ENCODE measurements at places on chromosomes 11 and 22.

- DNase-seq: no peak
Measured at GRCh38 chr11:43895601-43896000, 15.0 kb downstream of the ALKBH3 start.

DNA sequence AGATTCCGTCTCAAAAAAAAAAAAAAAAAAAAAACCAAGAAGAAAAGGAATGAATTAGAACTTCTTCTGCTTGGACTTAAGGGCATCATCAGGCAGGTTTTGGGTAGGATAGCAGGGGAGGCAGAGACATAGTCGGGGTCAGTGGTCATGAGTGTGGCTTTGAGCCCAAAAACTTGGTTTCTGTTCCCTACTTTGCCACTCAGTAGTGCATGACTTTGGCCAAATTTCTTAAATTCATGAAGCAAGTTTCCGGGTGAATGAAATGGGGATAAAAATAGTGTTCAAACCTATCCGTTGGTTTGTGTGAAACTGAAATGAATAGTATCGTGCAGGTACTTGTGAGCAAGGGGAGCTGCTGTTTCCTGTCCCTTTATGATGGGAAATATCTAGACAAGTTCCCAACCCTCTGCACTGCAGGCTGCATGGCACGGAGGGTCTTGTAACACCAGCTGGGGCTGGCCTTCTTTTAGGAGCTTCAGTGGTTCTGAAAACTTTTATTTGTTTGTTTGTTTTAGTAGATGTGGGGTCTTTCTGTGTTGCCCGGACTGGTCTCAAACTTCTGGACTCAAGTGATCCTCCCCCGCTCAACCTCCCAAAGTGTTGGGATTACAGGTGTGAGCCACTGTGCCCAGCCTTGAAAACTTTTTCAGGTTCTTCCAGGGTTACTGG, 18.4 kb downstream of the NEAT1 start:
- no peak for DNase-seq

GRCh38 chr11:134786636-134787035, 374.6 kb upstream of the B3GAT1 start:
- no peak for DNase-seq

DNA sequence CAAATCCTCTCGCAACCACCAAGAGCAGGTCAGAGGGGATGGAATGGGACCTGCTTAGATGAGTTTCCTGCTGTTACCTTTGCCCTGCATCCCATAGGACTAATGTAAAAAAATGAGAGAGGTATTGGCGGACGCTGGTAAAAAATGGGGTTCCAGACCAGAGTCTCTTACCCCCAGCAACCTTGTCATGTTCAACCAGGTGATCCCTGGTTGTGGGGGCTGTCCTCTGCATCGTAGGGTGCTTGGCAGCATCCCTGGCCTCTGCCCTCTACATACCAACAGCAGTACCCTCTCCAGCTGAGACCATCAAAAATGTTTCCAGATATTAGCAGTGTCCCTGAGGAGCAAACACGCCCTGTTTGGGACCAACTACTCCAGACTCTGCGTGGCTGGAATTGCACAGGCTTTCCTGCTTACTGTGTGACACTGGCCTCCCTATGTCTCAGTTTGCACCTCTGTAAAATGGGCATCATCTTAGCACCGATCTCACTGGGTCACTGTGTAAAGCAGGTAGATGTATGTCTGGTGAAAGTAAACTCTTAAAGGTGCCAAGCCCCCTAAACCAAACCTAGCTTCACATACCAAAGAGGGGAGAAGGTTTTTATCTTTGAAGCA, 1.5 kb downstream of the APOL6 start:
- no peak for DNase-seq

DNA sequence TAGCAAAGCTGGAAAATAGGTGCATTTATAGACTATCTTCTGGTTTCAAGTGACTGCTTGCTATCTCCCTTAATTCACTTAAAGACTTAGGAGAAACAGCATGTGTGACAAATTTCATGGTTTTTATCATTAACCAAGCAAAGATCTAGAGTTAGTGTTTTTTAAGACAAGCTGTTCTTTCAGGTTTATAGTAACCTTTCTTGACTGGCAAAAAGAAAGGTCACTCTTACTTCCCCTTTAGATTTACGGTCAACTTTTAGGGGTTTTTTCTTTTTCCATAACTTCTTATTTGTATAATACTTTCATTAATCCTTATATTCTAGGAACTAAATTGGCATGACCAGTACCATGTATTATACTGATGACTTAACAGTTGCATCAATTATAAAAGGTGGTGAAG, 46.6 kb downstream of the KDM2A start:
- DNase-seq: no peak

- DNase-seq: no peak
Measured at GRCh38 chr22:37632174-37633088, 7.0 kb upstream of the SH3BP1 start.

DNA sequence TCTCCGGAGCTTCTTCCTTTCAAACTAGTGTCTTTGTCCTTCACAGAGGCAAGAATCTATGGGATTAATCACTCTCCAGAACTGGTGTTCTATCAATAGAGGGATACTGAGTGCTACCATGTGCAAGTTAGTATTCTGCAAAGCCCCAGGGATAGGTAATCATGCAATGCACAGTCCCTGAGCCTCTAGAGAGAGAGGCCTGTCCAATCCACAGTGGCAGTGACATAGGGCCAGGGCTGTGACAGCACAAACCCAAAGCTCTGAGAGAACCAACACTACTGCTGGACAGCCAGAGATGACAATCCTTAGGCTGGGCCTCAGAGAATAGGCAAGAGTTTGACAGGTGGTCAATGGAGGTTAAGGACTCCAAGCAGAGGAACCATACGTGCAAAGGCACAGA, 66.8 kb upstream of the USP47 start:
- no peak for DNase-seq

DNA sequence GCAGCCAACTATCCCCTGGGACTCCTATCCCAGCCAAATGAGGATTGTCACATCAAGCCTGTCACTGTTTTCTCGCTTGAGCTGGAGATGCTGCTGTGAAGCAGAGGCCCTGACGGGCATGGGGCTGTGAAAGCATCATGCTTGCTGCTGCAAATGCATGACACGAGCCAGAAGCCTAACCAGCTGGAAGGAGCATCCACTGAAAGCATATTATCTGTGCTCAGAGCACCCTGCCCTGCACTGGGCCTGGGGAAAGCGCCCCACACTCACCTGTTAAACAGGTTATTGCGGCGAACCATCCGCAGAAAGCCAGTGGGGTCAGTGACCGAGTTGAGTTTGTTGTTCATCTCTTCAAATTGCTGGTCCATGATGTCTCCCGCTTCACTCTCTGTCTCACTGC, 110.9 kb upstream of the PITPNB start:
- no peak for DNase-seq

DNA sequence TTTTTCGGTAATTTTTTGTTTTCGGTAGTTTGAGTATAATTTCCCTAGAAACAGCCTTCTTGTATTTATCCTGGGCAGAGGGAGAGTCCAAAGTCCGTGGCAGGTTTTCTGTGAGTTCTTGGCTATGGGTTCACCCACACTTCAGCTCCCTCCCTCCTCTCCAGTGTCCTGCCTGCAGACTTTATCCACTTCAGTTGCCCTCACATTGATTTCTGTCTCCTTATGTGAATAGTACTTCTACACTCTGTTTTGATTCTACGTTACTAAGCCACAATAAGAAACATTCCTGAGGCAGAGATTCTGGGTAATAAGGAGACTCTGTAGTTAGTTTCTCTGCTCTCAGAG, 868.6 kb downstream of the METTL15 start:
- no peak for DNase-seq

DNA sequence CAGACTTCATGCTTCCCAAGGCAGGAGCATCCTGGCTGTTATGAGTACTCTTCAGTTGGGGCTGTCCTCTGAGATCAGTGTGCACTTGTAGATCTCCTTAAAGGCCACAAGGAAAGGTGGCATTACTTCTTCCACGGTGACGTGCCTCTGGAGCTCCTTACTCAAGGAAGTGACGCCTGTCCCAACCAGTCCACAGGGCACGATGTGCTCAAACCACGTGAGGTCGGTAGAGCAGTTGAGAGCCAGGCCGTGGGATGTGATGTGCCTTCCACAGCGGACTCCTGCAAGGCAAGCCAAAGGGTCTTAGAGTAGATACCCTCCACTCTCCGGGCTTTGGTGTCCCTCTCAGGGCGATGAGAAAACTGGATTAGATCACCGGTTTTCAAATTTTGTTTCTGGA, 1.4 kb downstream of the LIPT2 start:
- DNase-seq: no peak

DNA sequence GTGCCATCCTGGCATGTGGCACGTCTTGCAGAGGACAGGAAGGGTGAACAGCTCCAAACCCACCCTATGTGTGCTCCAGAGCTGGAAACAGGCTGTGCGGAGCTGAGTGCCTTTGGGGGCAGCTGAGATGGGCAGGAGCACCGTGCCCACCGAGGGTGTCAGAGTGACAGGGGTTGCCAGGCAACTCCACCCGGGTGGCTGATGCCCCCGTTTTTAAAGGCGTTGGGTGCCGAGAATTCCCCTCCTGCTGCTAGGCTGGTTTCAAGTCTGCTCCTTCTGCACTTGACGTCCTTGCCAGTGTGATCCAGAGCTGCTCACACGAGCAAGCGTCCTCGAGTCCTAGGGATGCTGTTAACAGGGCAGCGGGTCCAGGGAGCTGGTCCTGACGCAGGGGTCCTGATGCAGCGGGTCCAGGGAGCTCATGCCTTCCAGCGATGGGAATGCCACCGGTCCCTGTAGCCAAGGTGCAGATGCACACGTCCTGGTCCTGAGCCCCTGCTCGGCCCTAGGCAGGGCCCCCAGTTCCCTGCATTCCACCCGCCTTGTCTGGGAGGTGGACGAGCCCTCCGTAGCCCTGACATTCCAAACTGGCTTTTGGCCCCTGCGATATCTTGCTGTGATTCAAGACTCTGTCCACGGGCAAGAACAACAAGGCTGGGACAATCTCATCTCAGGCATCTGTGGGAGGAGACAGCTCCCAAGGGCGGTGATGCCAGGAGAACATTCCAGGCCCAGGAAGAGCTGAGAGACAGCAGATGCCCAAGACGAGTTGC, 4.9 kb downstream of the KCNQ1 start:
- DNase-seq: no peak

DNA sequence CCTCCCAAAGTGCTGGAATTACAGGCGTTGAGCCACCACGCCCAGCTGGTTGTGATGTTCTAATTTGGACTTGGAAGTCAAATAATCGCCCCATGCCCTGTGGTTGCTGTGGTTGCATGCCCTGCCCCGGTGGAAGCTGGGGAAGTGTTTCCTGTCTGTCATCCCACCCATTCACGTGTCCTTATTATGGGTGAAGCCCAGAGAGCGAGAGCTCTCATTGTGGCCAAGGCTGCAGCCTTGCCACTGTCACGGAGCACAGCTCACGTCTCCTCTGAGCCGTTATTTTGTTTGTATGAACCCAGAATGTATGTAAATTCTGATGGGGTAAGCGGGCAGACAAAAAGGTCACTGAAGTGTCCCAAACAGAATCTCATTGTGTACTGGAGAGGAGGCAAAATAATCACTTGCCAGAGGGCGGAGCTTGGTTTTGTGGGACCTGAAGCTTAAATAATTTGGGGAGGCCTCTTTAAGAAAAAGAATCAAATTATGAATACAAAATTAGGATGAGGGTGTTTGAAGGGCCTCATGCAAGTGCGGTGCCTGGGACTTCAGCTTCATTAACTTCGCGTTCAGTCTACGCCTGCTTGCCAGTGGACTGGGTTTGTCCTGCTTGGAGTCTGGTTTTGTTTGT, 25.8 kb upstream of the TREH start:
- no peak for DNase-seq

DNA sequence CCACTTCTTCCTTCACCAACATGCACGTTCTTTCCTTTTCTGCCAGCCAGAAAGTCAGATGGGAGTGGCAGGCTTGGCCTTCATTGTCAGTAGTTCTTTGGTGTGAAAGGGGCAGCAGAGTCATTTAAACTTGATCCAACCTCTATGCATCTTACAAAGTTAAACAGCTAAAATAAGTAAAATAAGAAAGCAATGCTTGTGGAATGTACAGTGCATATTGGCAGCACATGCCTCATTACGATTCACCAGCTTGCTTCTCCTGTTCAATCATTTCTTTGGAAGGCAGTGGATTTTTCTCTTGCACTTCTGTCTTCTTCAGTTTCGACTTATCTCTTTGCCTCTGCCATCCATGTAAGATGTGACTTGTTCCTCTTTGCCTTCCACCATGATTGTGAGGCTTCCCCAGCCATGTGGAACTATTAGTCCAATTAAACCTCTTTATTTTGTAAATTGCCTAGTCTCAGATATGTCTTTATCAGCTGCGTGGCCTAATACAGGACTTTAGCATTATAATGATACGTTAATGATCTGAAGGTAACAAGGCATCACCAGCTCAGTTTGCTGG, 14.8 kb downstream of the LGALS12 start:
- no peak for DNase-seq

- no peak for DNase-seq
Measured at GRCh38 chr11:120818097-120818496, 205.8 kb upstream of the TBCEL start.

- no peak for DNase-seq
Measured at GRCh38 chr11:19816040-19816439, 103.4 kb downstream of the NAV2 start.

DNA sequence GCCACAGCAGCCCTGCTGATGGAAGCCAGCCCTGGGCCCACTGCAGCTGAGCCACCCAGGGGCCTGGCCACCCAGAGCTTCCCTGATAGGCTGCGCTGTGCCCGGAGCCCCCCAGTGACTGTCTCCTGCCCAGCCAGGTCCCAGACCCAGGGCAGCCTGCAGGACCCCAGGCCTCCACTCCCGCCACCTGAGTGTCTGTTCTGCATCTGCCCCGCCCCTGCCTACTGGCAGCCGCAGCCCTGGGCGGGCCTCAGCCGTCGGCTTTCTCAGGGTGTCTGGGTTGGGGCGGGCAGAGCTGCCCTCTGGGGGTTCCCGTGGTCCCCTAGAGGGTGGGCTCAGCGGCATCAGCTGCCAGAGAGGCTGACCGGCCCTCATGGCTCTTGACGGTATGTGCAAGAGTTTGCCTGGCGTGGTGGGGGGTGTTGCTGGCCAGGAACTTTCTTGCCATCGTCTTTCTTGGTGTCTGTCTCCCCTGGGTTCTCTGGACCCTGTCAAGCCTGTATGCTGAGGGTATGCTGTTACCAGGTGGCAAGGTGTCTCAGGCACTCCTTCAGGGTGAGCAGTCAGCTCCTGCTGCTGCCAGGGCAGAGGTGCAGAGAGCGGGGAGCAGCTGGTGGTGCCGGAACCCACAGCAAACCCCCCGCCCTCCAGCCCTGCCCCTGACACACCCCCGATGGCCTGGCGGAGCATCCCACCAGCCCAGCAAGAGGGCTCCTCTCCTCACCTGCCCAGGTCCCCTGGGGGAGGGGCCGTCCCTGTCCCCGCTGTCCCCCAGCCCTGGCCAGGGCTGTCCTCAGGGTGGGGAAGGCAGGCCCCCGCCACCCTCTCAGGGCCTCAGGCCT, 12.2 kb upstream of the PIM3 start:
- no peak for DNase-seq
